HepG2 (cell line): ENCODE measurements at places on chromosomes 7 and 10. TPM values are rescaled to one million over a fixed set of nuclear protein-coding genes. Genes with fewer than 3 reads are reported as not detected.

The SNCG gene
- 0.86 and 0.91 TPM in 2 replicates for polyA plus RNA-seq

The TEX36 gene
- not detected in 2 replicates for polyA plus RNA-seq

The PCLO gene
- polyA plus RNA-seq = 0.07 and 0.10 TPM in 2 replicates

The SLC18A2 gene
- not detected in 2 replicates for polyA plus RNA-seq

The C10orf105 gene
- not detected in 2 replicates for polyA plus RNA-seq

The ENO4 gene
- polyA plus RNA-seq = not detected in 2 replicates

The FAM25G gene
- not detected in 2 replicates for polyA plus RNA-seq

The PAPOLB gene
- not detected in 2 replicates for polyA plus RNA-seq

DNA sequence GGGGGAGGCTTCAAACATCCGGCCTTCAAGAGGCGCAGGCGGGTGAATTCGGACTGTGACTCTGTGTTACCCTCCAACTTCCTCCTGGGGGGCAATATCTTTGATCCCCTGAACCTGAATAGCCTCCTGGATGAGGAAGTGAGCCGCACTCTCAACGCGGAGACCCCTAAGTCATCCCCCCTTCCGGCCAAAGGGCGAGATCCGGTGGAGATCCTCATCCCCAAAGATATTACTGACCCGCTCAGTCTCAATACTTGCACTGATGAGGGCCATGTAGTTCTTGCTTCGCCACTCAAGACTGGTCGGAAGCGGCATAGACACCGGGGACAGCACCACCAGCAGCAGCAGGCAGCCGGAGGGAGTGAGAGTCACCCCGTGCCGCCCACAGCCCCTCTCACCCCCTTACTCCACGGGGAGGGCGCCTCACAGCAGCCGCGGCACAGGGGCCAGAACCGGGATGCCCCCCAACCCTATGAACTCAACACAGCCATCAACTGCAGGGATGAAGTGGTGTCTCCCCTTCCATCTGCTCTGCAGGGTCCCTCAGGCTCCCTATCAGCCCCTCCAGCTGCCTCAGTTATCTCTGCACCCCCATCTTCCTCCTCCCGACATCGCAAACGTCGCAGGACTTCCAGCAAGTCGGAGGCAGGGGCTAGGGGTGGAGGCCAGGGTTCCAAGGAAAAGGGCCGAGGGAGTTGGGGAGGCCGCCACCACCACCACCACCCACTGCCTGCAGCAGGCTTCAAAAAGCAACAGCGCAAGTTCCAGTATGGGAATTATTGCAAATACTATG lies 1.1 kb downstream of the MEPCE start:
- no peak for DNase-seq

- no peak for DNase-seq
These were observed at the start of gene CYP3A5 for GRCh38 chr7:99679400-99680191. TSS of gene CYP3A5 (minus strand) at chr7:99679996. CDS start at chr7:99679896, 100 bp downstream.

- no peak for DNase-seq
These were observed 83.8 kb downstream of the COL13A1 start for GRCh38 chr10:69885379-69886013.

- DNase-seq = peak; percentile 46
These were observed 2.0 kb upstream of the SFTPA1 start for GRCh38 chr10:79608505-79609375.

DNA sequence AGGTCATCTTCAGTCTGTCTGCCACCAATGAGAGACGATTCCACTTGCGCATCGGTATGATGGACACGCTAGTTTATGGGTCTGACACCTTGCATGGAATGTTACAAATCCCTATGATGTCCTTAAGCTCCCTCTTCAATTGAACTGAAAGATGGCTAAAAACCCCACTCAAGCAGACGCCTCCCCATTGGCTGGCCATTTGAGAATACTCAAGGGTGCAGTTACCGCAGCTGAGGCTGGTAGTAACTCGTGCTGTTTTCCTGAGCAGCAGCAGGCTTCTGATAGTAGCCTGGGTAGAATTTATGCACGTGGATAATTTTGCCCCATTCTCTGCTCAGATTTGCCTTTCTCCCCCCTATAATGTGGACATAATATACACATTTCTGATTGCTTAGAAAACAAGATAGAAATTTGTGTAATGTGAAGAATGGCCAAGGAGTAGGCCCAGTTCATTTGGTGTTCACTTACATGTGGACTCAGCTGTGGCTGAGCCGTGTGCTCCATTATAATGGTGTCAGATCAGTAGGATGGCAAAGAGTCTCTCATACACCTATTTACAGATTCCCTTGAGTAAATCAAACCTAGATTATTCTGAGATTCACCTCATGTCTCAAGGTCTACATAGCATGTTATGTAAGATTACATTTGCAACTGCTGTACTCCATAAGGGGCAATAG lies 142.8 kb downstream of the HIBADH start:
- no peak for DNase-seq

DNA sequence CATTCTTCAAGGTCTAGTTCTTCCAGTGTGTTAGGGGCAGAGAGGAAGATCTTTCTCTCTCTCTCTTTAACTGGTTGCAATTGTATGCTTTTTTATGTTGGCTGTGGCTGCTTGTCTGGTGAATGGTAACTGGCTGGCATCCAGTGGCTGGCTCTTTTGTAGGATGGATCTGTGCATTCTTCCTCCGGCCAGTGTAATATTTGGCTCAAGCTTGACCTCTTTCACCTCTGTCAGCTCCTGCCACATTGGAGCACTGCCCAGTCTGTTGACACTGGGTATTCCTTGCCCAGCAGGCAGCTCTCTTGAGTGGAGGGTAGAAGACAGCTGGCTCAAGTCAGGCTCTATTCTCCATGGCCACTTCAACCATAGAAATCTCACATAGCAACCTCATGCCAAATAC lies 528.3 kb downstream of the PHTF2 start:
- no peak for DNase-seq

DNA sequence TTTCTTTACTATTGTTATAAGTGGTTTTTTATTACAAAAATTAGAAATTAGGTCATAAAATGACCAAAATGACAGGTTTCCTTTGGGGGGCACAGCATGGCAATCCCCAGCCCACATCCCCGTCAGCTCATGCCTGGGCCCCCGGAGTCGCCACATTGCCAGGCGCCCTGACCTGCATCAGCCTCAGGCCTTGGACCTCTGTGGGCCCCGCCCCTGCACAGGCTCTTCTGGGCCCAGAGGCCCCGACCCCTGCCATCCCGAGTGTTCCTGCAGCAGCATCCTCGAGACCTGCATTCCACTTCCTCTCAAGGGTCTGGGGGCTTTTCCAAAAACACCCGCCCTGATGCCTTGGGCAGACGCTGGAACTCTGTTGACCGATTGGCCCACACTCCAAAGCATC lies 391.1 kb upstream of the MGMT start:
- DNase-seq = no peak

DNA sequence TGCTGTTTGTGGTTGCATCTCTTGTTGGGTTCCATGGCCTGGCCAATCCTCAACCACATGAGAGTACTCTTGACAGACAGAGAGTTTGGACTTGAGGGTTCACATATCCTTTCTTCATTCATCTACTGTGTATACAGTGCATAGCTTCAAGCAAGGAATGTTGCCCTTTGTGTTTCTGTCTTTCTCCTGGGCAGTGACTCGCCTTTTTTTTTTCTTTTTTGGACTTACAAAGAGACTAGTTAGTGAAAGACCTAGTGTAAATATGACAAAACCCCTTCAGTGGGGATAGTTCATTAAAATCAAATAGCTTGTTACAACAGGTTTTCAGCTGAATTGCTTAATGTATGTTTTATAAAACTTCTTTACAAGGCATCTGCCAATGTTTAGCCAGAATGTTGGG lies 290.2 kb downstream of the FGFR2 start:
- no peak for DNase-seq

GRCh38 chr10:130018730-130019185 lies 54.7 kb upstream of the EBF3 start:
- no peak for DNase-seq

DNA sequence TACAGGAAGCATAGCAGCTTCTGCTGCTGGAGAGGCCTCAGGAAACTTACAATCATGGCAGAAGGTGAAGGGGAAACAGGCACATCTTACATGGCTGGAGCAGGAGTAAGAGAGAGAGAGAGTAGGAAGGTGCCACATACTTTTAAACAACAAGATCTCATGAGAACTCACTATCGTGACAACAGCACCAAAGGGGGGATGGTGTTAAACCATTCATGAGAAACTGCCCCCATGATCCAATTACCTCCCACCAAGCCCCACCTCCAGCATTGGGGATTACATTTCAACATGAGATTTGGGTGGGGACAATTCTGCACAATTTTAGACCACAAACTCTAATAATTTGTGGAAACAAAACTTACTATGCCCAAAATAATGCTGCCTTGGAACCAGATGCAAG lies 16.8 kb upstream of the ARMC3 start:
- DNase-seq = no peak

GRCh38 chr10:91103384-91104192 lies 116.9 kb upstream of the PCGF5 start:
- no peak for DNase-seq

DNA sequence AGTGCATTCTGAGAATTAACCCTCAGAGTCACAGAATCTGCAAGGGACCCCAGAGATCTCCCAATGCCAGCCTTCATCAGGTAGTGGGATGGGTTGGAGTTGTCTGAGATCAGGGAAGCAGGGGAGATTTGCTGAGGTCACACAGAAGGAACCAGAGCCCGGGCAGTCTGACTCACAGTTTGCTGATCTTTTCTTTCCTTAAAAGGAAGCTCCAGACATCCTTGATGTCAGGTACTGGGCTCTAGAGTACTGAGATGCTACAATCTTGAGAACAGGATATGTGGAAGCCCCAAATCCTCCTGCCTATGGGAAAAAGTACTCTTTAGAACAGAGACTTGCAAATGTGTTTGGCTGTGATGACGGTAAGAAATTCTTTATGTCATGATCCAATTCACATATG lies 706 bp downstream of the TBATA start:
- DNase-seq = no peak

- DNase-seq = no peak
These were observed at the start of gene PNLIPRP1 for GRCh38 chr10:116590590-116591444. TSS of gene PNLIPRP1 (plus strand) at chr10:116590959. CDS start at chr10:116591130, 171 bp downstream.

DNA sequence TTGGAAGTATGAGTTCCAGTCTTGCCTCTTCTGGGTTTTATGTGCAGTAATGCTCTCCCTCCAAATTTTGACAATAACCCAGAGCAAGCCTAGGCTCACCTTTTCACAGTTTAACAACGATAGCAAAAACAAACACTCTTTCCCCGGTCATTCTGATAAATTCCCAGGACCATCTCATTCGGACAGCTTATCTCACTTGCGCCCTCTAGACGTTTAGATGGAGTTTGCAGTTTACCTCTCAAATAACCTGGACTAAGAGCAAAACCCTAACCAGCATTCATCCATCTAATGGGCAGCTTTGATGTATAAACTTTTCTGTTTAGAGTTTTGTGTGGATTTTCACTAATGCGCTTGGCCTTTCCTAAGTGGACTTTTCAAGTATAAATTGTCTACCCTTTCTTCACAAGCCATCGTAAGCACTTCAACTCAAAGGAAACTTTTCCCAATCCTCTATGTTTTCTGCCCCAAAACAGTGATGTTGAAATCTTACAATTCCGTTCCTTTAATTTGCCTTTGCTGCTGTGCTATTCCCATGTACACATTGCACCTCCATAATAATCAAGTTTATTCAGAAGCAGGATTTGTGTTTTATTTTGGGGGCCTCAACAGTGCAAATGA lies 114.9 kb downstream of the HDAC9 start:
- peak; percentile 27 for DNase-seq

DNA sequence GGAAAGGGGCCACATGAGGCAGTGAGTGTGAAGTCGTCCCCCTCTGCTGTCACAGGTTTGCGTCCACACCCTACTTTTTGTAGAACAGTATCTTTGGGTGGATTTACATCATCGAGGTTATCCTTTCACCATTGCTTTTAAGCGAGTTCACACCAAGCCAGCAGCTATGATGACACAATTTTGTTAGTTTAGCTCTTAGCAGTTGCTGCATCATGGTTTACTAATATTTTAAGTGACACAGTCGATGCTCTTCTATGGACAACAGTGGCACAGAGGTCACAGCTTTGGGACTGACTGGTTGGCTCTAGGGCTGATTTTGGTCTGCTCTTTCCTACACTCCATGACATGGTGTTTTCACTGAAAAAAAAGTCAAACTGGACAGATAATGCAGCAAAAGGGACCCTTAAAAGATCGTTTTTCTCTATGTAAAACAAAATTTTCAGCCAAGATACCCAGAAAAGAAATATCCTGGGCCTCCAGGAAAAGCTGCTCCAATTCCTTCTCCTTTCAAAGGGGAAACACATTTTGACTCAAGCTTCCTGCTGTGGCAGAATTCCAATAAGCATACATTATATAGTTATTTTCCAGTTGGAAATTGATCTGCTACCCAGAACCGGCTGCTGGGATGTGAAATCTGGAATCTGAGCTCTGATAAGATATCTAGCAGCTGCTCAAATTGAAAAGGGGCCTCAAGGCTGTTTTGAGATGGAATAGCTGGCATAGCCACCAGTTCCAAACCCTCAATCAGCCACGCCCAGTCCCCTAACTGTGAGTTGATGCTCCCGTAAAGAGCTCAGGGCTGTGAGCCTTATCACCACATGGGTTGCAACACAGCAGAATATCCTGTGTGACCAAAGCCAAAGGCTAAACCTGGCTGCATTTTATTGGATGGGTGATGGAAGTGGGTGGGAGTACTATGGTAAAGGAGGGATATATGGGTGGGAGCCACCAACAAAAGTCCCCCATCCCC lies 114.2 kb downstream of the SMURF1 start:
- DNase-seq = no peak

- no peak for DNase-seq
These were observed 32.9 kb upstream of the BTRC start for GRCh38 chr10:101321073-101321472.

DNA sequence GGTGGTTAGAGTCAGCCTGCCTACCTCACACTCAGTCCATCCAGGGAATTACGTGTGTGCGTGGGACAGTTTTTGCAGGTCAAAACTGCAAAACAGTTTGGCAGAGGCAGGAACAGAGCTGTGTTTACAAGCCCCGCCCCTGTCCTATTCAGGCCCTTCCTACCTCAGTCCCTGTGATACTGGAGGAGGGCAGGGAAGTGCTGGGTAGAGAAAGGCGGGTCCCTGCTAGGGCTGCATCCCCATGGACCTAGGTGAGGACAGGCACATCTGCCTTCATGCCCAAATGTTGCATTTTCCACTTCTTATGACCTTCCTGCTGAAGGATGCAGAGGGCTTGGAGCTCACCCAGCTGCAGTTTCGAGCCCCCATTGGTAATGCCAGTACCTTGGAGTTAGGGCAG lies 25.1 kb downstream of the SBDS start:
- no peak for DNase-seq

DNA sequence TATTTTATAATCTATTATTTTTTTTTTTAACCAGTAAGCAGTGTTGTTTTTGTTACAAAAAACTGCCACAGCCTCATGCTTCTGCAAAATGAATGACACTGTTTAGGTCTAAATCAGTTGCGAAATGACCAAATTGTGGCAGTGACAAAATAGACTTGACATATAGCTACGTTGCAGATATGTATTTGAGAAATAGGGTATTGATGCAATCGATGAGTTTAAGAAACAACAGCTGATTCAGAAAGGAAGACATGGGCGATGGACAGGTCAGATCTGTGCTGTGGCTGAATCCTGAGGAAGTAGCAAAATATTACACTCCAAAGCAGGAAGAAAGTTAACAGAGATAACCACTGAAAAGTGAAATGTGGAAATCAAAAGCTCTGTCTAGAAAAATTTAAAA lies 89.0 kb upstream of the STEAP4 start:
- no peak for DNase-seq

GRCh38 chr7:106952658-106953231 lies 87.7 kb downstream of the PIK3CG start:
- DNase-seq = no peak

GRCh38 chr7:27553273-27553672 lies 109.4 kb downstream of the HIBADH start:
- DNase-seq = no peak
